ENCODE measurements at places on chromosomes 4 and X.

DNA sequence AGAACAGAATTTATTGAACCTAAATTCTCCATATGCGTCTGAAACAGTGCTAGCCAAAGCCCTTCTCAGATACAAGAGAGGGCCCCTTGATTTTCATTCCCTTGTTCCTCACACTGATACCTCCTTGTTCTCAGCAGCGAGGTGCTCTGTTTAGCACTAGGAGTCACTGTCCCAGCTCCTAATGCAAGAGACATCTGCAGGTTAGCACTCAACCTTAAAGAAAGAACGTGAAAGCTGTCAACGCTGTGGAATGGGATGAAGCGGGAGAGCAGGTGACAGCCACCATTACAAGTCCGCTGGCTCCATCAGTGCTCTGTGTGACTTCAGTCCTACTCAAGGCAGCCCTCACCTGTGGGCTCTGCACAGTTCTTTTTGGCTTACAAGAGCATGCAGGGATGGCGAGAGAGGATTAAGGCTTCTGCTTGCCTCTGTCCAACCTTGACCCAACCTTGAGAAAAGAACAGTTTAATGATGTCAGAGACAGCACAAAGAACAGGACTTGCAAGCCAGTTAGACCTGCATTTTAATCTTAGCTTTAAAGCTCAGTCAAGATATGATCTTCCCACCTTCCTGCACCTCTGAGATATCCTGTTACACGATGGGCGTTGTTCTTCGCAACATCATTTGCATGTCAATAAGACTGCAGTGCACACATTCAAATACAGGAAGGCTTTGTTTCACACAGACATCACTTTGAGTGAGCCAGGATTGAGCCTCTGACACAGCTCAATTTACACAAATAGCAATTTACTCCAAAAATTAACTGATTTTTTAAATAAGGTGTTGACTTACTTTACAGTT is 95.1 kb downstream of the ARSF start:
- DNase-seq = no peak

GRCh38 chr4:153014460-153014859 is 78.3 kb downstream of the FHDC1 start:
- DNase-seq = no peak

DNA sequence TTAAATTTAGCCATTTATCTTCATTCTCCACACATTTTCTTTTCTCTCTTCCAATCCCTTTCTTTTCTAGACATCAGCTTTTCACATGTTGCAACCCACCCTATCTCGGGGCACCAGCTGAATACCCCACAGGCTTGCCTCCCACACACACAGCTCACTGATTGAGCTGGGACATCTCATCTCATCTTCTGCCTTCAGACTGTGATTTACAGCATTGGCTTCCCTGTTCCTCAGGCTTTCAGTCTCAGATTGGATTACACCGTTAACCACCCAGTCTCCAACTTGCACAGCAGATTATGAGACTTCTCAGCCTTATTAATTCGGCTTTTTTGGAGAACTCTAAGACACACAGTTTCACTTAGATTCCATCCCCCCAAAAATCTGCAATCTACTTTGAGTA is 93.7 kb downstream of the PRSS12 start:
- no peak for DNase-seq

GRCh38 chr4:165325732-165326512 is 1.5 kb upstream of the MSMO1 start:
- DNase-seq = no peak

- DNase-seq = peak; percentile 77
These were observed 47.9 kb upstream of the RGN start for GRCh38 chrX:47030339-47030738.
